ENCODE measurements at places on chromosomes 7 and 10. TPM values are rescaled to one million over a fixed set of nuclear protein-coding genes. Genes with fewer than 3 reads are reported as not detected.
A peak's percentile ranks its signal among the peaks of the same experiment; 100 is the strongest.

OR2A1 gene
- 0.23 TPM for polyA plus RNA-seq

GRCh38 chr10:52424341-52424740 is 110.3 kb downstream of the DKK1 start:
- no peaks in the 10 kb centered on the region for H3K4me1 ChIP-seq
- no peak for DNase-seq
- H3K36me3 ChIP-seq = no peaks in the 10 kb centered on the region
- H3K27ac ChIP-seq = no peak overlapping the region

DNA sequence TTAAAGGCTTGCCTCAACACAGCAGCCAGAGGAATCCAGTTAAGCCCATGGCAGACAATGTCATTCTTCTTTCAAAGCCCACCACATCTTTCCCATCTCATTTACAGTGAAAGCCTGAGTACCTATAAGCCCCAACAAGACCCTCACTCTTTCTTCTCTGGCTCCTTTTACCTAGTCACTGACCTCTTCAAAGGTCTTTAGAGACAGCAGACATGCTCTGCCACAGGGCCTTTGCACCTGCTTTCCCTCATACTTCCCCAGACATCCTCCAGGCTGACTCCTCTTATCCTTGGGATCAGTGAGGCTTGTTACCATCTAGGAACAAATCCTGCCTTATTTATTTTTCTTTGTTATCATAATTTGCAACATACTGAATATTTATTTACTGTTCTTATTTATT is 17.8 kb downstream of the HYAL4 start:
- H3K4me1 ChIP-seq = no peaks in the 10 kb centered on the region
- no peak for DNase-seq
- no peaks in the 10 kb centered on the region for H3K27me3 ChIP-seq

PNLIPRP3 gene
- polyA plus RNA-seq = not detected

FAM25A gene
- polyA plus RNA-seq = 0.45 TPM

PNLIPRP1 gene
- 0.26 TPM for polyA plus RNA-seq

SPDYE5 gene
- polyA plus RNA-seq = 0.06 TPM

EPHB4 gene
- 45.7 TPM for polyA plus RNA-seq

DNA sequence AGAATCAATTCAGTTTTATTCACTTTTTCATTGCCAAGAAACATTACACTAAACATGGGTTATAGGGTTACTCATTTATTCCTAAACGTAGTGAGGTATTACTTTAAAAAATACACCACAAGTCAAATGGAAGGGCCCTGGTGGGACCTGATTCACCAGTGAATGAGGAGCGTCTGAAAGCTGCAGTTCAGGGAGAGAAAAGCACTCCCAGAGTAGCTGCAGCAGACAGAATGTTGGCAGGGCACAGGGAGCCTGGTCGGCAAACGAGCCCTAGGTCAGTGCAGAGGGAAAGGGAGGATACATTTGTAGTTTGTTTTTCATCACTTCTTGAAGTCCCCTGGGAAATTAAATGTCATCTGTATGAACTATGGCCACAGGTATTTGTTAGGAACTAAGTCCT is 361.7 kb upstream of the ETV1 start:
- no peaks in the 10 kb centered on the region for H3K27me3 ChIP-seq
- no peak for DNase-seq
- H3K4me3 ChIP-seq = no peak overlapping the region
- no peaks in the 10 kb centered on the region for H3K36me3 ChIP-seq

DNA sequence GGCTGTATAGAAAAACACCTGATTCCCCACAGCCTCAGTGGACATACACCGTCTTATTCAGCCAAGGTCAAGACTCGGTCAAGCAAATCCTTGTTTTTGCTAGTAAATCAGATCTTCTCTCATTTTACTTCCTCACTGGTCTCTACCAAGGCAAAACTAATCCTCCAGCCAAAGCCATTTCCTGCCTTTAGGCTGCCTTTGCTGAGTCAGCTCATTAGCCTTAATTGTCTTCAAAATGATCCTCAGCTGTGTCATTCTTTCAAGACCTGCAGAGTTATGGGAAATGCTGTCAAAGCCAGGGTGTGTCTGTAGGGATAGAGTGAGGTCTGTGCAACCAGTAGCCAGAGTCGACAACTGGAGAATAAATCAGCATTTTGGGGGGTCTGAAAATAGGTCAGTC is 107.2 kb upstream of the FAM180A start:
- no peak overlapping the region for H3K4me3 ChIP-seq
- no peaks in the 10 kb centered on the region for H3K27me3 ChIP-seq
- H3K36me3 ChIP-seq = no peaks in the 10 kb centered on the region
- H3K4me1 ChIP-seq = no peaks in the 10 kb centered on the region
- peak; percentile 71 for DNase-seq

CARD11 gene
- polyA plus RNA-seq = 1.5 TPM

DNA sequence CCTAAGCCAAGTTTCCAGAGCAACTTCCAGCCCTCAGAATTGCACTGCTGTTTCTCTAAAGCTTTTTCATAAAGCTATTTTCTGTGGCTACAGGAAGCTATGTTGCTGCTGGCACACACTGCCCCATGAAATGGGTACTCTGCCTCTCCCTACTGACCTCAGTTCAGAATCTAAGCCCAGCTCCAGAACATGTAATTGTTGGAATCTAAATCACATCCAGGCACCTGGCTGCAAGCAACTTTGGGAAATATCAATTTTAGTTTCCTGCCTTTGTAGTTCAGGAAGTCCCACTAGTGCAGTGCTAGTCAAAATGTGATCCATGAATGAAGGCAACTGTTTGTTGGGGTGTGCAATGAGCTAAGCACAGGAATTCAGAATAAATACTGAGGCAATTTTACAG is 226.2 kb downstream of the THSD7A start:
- H3K36me3 ChIP-seq = no peaks in the 10 kb centered on the region
- no peak overlapping the region for H3K4me3 ChIP-seq
- no peaks in the 10 kb centered on the region for H3K4me1 ChIP-seq
- DNase-seq = peak; percentile 39
- H3K27me3 ChIP-seq = no peaks in the 10 kb centered on the region
- H3K27ac ChIP-seq = no peak overlapping the region

FKBP9 gene
- polyA plus RNA-seq = 31.0 TPM

DNA sequence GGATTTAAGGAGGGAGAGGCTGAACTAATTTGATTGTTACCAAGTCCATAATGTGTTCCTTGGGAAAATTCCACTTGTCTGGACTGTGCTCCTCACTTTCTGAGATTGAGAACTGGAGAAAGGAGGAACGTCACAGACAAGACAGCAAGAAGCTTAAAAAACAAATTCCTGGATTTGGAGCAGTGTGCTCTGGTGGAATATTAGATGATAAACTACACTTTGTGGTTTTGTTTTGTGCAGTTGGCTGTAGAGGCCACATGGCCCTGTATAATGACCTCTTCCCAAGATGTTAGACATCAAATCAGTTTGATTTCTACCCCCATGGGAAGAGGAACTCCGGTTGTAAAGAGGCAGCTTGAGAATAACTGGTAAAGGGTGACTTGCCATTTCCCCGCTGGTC is 421.3 kb upstream of the GALNT17 start:
- no peaks in the 10 kb centered on the region for H3K27me3 ChIP-seq
- DNase-seq = no peak
- H3K27ac ChIP-seq = no peak overlapping the region

DNA sequence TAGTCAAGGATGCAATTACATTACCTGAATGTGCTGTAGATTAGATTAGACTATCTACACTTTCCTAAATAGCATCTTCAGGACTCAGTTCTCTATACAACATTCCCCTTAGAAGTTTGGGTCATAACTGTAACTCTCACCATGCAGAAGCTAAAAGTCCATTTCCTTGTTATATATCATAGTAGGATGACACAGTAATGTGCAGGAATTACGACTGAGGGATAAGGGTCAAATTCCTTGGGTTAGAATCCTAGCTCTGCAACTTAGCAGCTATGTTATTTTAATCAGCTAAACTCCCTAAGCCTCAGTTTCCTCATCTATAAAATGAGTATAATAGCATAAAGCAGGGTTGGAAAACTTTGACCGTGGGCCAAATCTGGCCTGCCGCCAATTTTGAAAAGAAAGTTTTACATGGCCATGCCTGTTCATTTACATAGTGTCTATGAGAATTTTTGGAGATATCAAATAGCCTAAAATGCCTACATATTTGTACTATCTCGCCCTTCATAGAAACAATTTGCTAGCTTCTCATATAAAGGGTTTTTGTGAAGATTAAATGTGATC is 14.8 kb downstream of the NRCAM start:
- no peaks in the 10 kb centered on the region for H3K4me1 ChIP-seq
- no peaks in the 10 kb centered on the region for H3K36me3 ChIP-seq
- H3K4me3 ChIP-seq = no peak overlapping the region
- no peak overlapping the region for H3K27ac ChIP-seq
- peaks cover 12% of the 10 kb centered on the region for H3K27me3 ChIP-seq

- no peak overlapping the region for H3K27ac ChIP-seq
- no peaks in the 10 kb centered on the region for H3K36me3 ChIP-seq
- DNase-seq = no peak
- no peaks in the 10 kb centered on the region for H3K4me1 ChIP-seq
These were observed 943.6 kb upstream of the MBL2 start for GRCh38 chr10:53716156-53716555.

- H3K36me3 ChIP-seq = no peaks in the 10 kb centered on the region
- H3K27me3 ChIP-seq = no peaks in the 10 kb centered on the region
- H3K4me3 ChIP-seq = no peak overlapping the region
- no peak for DNase-seq
These were observed 4.5 kb upstream of the AIFM2 start for GRCh38 chr10:70137135-70137534.

GRCh38 chr7:45053941-45054340 is 34.8 kb downstream of the NACAD start:
- H3K4me1 ChIP-seq = no peaks in the 10 kb centered on the region
- H3K36me3 ChIP-seq = peaks cover 3% of the 10 kb centered on the region
- no peaks in the 10 kb centered on the region for H3K27me3 ChIP-seq
- H3K4me3 ChIP-seq = no peak overlapping the region
- no peak for DNase-seq
- H3K27ac ChIP-seq = no peak overlapping the region

DNA sequence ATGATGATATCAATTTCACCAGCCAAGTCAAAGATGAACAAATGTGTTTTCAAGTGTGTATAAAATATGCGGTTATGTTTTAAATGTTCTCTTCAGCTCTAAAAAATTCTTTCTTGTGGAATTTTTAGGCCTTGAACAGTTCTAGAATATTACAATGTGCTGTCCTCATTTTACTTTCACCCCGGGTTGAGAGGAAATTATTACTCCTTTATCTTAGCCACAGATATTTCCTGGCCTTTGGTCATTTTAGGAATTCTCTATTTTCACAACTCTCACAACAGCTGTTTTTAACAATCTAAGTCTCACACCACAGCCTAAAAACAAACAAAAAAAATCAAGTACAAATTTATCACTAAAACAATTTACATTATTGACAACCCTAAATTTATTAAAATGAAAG is 112.2 kb upstream of the HGF start:
- no peaks in the 10 kb centered on the region for H3K36me3 ChIP-seq
- no peaks in the 10 kb centered on the region for H3K27me3 ChIP-seq
- no peak for DNase-seq
- H3K4me1 ChIP-seq = no peaks in the 10 kb centered on the region

DNA sequence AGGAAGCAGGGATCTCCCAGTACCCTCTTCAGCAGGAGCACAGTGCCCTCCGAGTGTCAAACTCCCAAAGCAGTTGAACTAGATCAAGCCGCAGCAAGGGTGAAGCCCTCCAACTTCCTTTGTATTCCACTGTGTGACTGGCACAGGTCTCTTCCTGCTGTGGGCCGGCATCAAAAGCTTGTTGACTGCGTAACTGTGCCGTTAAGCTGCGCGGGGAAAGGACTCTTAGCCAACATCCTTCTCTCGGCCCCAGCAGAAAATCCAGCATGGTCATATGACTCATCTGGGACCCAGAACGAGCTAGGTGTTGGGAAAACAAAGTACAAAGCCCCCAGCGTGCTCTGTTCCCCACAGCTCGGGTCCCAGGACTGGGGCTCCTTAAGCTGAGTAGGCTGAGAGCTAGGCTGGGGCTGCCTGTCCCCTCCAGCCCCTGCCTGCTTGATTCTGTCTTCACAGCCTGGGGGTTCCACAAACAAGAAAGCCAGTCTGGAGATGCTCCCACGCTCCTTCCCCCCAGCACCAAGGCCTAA is 52.2 kb downstream of the COL17A1 start:
- DNase-seq = no peak
- H3K4me1 ChIP-seq = no peaks in the 10 kb centered on the region
- H3K4me3 ChIP-seq = no peak overlapping the region
- no peaks in the 10 kb centered on the region for H3K27me3 ChIP-seq
- peaks cover 11% of the 10 kb centered on the region for H3K36me3 ChIP-seq
- no peak overlapping the region for H3K27ac ChIP-seq

GRCh38 chr10:110612087-110612486 is 32.0 kb upstream of the RBM20 start:
- no peak overlapping the region for H3K27ac ChIP-seq
- no peak overlapping the region for H3K4me3 ChIP-seq

FAM237B gene
- 0.02 TPM for polyA plus RNA-seq

Data from lung (tissue), 17 donors.